ENCODE measurements at places on chromosomes 3 and 15.

GRCh38 chr3:8979262-8979661 lies 16.0 kb upstream of the RAD18 start:
- DNase-seq: no peak

DNA sequence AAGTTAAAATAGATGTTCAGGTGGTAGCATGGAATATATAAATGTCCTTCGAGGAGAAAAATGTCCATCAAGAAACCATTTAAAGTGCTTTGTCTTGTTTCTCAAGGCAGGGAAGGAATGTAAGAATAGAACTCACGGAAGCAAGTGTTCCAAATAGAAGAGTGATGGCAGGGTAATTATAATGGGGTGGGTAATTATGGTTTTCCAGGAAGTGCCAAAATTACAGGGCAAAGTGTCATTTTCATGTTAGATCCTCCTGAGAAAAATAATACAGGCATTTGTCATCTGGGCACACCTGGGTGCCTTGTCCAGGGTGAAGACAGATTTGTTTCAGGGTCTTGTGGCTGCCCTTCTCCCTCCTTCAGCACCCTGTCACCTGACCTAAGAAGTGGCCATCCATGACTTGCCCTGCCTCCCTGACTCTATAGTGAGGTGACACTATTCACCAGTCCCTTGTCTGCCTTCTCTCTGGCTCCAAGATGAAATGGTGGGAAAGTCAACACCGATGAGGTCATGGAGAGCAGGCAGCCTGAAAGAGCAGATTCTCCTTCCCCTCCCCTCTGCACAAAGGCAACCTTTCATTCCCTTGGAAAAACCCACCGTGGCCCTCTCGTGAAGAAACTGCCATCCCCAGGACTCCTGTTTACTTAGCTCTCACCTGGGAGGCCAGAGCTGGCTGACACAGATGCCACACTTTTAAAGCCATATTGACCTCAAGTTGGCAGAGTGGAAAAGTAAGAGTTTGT lies 45.1 kb upstream of the AMOTL2 start:
- DNase-seq: no peak

DNA sequence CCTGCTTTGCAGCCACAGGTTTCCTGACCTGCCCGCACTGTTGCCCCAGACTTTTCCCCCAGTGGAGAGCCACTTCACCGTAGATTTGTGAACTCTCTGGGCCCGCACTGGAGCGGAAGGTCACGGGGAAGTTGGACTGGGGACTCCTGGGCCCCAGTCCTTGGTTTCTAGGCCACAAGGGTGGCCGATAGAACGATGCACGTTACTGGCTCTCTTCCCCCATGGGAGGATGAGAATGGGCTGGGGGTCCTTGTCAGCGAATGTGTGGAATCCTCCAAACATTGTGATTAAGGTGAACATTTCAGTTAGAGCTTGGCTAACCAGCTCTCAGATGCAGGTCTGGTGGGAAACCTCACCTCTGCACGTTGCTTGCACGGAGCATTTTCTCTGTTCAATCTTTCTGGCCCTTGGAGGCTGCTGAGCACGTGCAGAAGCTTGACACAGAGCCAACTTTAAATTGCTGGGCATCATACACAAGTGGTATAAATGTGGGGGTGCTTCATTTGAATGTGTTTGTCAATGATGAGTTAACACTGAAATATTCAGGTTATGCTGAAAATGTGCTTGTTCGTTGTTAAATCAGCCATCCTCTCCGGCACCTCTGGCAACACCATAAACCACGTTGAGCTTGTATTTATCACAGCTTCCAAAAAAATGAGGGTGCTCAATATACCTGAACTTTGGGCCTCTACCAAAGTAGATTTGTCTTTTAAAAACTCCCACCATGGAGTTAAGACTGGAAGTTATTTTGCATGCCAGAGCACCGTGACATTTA lies 976 bp downstream of the DIS3L start:
- DNase-seq: no peak

GRCh38 chr3:46375814-46376213 lies 5.1 kb downstream of the CCR5 start:
- no peak for DNase-seq

DNA sequence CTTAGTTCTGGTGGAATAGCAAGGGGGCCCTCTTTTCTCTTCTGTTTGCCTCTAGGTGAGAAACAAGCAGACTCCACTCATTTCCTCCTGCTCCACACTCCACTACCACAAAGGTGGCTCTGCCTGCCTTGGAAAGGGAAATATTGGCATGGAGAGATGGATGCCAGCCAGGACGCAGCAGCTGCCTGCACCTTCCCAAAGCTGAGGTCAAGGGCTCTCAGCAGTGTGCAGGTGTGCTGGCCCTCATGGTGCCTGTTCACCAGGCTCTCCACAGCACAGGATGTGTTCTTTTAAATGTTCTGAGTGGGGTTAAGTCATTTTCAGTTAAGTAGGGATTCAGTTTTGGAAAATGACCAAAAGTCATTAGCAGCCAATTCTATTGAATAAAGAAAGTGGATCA lies 211.2 kb upstream of the STRIT1 start:
- DNase-seq: no peak

GRCh38 chr3:27554706-27555105 lies 70.5 kb upstream of the SLC4A7 start:
- DNase-seq: no peak

GRCh38 chr15:90022905-90023700 lies 22.0 kb downstream of the ZNF710 start:
- DNase-seq: no peak

DNA sequence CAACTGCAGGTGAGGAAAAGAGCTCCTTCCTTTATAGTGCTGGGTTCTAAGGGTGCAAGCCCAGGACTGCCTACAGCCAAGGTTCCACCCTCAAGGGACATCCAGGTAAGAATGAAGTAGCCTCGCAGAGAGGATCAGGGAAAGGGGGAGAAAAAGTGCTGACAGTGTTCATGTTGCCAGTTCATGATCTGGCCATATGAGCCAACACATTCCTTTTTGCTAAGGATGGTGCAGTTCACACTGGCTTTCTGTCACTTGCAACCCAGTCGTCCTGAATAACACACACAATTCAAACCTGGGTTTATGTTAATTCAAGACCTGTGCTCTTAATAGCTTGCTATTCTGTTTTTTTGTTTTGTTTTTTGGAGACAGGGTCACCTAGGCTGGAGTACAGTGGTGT lies 9.0 kb downstream of the CLN6 start:
- no peak for DNase-seq

- no peak for DNase-seq
Measured at GRCh38 chr3:47414161-47414564, 33.3 kb downstream of the PTPN23 start.

GRCh38 chr3:11619461-11619860 lies 24.3 kb downstream of the VGLL4 start:
- no peak for DNase-seq

GRCh38 chr15:84752700-84753099 lies 4.3 kb downstream of the ZNF592 start:
- no peak for DNase-seq

DNA sequence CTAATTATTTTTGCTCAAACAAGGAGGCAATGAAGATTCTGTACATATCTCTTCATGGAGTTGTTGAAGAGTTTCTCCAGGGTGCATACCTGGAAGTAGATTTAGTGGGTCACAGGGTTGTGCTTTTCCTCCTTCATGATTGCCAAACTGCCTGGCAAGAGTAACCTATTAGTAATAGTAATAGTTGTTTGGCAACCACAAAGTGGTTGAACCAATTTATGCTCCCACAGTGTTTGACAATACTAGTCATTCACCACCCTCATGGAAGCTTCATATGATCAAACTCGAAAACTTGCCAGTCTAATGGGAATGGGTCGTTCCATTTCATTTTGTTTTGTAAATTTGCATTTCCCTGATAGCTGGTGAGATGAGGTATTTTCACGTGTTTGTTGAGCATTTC lies 57.8 kb downstream of the TLE3 start:
- DNase-seq: no peak

DNA sequence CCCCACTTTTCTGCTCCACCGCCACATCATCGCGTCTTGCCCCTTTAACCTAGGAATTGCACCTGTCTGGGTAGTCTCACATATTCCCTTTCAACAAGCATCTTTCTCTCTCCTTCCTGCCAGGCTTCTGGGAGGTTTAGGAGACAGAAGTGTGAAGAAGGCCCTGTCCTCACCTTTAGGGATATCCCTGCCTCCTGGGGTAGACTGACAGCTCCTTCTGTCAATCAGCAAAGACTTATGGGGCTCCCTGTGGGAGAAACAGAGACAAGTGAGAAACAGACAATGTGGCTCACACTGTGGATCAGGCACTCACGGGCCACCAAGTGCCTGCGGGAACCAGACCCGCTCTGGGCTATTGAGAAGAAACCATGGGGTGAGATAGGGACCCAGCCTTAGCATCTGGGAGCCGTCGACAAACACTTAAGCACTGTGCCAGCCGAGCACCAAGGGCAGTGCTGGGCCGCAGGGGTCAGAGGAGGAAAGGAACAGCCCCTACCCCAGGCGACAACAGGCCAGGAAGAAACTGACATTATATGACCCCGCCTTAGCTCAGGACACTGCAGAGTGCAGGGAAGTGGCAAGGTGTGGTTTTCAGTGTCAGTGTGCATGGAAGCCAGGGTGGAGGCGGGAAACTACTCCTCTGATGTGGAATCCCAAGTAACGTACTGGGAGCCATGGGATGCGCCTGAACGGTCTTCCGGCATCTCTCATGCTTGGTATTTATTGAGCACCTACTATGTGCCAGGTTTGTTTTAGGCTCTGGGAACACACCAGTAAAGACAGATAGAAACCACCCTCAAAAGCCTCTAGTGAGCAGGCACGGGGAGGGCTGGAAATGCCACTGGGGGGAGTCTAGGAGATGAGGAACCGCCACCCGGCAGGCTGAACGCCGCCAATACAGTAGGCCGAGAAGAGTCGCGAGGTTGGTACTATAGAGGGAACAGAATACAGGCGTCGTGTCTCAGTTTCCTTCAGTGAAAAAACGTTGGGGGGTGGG lies 1.8 kb downstream of the EFCC1 start:
- no peak for DNase-seq

GRCh38 chr15:89227425-89227824 lies 6.0 kb upstream of the RLBP1 start:
- no peak for DNase-seq

DNA sequence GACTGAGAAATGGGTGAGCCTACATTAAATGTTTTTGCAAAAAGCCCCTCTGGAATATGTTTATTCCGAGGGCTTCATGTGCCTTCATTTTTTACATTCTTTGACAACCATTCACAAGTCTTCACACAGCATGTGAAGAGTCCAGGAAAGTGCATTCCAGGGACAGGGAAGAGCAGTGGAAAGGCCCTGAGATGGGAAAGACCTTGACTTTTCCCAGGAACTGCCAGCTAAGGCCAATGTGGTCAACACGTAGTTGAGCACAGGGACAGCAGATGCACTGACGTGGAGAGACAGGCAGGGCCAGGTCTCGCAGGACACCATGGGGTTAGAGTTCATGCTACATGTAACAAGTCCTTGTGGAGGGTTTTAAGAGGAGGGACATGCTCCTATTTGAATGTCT lies 21.7 kb downstream of the SSR3 start:
- no peak for DNase-seq

DNA sequence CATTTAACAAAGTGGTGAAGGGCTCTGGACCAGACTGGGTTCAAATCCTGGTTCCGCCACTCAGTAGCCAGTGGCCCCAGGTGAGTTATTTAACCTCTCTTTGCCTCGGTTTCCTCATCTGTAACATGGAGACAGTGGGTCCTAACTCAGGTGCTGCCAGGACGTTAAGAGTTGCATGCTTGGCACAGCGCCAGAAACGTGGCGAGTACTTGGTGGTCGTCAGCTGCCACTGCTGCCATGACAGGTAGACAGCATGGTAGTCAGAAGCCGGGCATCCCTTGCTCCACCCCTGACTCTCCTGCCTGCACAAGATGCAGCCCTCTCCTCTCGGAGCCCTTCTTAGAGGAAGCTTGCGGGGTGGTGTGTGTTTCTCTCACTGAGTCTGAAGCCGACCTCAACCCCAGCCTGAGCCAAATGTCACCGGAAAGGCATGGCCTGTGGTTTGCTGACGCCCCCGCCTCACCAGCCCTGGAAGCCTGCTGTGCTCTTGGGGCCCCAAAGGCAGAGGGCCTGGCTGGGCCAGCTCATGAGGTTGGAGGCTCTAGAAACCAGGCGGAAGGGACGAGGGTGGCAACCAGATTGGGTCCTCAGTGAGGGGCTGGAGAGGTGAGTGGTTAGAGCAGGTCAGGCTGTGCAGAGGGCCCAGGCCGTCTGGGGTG lies 160.8 kb upstream of the TLE3 start:
- DNase-seq: no peak

DNA sequence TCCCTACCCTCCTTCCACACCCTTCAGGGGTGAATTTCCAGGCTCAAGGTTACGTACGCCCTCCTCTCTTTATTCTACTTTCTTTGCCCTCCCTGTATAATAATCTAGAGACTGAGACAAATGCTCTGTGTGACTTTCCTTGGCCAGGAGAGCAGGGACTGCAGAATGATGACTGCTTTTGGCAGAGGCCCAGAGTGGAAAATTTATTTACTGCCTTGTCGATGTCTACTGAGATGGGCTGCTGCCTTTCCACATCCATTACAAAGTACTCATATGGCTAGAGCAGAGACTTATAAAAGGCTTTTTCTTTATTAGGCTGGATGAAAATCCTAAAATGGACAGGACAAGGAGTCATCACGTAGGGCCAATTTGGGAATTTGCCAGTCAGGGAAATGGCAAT lies 576.2 kb downstream of the TUSC7 start:
- DNase-seq: no peak

DNA sequence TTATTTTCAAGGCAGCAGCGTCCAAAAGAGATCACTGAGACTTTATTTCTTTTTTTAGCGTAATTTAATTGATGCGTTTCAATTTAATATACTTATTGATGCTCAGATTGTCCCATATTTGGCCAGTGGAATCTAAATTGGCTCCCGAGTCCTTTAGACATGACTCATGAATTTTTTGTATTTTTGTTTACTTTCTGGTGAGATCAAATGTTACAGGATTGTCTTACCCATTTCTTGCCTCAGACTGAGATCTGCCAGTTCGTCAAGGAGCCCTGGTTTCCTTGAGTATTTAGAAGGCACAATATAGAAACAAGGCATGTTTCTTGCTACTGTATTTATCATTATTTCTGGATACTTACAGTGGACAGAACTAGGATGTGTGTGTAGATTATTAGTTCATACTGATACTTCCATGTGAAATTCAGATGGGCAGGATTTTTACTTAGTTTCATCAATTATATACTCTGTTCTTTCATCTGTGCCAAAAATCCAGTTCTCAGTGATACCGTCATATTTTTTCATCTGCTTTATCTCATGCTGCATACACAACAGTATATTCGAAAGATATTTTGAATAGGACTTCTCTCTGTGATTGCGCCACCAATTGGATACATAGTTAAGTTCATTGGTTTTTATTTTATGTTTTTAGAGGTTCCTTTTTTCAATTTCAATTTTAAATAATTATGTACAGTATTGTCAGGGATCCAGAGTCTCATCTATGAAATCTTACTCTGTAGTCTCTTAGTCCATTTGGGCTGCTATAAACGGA lies 436.9 kb upstream of the C2CD4B start:
- no peak for DNase-seq

DNA sequence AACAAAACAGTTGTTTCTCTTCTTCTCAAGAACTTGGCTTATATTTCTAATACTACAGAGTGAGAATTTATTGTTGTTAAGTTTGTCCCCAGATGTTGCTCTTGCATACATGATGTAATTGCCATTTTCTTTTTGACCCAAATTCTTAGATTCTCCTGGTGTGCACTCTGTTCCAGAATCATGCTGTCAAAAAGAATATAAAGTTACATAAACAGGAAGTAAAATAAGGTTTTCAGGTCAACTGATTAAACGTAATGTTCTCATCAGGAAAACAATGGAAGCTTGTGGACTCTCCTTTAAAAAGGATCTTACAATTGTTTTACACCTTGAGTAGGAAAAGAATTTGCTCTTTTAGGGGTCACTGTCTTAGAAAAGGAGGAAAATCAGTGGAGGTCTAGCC lies 121.8 kb downstream of the ADAM10 start:
- no peak for DNase-seq

All from prostate gland (tissue), 2 donors.